ENCODE measurements at places on chromosomes 4 and X.

GRCh38 chr4:82268050-82268825, 105.6 kb downstream of the HNRNPD start:
- no peak for DNase-seq

DNA sequence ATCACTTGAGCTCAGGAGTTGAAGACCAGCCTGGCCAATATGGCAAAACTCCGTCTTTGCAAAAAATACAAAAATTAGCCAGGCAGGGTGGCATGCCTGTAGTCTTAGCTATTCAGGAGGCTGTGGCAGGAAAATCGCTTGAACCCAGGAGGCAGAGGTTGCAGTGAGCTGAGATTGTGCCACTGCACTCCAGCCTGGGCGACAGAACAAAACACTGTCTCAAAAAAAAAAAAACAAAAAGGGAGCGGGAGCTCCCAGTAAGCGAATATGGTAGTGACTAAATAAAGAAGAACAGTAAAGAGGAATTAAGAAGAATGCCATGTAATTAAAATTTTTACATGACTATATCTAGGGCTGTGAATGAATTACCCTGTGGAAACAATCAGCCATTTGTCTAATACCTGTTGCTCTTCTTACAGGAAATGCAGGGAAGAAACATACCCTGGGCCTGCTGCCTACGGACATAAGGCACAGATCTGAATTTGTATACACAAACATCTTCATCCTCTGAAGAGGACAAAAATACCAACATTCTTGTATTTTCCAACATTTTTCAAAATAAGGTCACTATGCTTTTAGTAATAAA, 11.4 kb downstream of the WDFY3 start:
- DNase-seq = no peak

DNA sequence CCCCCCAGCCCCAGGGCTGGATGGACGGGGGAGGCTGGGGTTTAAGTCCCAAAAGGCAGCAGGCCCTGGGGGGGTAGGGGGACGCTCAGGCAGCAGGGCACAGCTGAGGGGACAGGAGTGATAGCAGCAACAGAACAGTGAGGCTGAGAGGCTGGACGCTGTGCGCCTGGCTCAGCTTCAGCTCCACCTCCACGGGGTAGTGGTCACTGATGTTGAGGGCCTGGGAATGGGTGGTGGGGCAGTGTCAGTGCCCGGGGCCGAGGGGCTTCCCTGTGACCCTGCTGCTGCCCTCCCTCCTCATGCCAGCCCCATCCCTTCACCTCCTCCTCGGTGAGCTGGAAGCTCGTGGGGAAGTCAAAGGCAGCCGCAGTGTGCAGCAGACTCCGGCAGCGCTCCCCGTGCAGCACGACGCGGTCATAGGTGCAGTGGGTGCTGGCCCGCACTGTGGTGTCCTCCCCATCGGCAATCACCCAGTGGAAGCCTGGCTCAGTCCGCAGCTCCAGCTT, 4.5 kb downstream of the RPL10 start:
- DNase-seq = no peak

DNA sequence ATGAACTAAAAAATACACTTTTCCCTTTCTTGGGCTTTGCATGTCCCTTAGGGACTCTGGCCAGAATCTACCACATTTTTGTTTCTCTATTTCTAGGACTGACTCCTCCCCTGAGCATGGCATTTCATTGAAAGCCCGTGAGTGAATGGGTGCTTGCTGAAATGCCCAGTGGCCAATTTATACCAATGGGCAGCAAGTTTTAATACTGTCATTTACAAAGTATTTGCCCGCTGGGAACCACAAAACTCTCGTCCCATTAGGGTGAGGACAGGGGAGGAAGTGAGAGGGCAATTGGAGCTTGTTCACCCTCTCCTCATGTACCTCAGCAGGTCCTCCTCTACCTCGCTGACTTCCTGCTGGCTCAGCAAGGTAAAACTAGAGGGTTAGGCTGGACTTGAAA, 1.1 kb downstream of the SRPX2 start:
- DNase-seq = no peak

DNA sequence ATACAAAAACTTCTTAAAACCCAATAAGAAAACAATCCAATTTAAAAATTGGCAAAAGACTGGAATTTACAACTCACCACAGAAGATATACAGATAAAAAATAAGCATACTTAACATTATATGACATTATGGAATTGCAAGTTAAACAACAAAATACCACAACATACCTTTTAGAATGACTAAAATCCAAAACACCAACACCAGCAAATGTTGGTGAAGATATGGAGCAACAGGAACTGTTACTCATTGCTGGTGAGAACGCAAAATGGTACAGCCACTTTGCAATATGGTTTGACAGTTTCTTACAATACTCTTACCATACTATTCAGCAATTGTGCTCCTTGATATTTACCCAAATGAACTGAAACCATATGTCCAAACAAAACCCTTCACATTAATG, 112.4 kb downstream of the ADGRL3 start:
- DNase-seq = no peak

DNA sequence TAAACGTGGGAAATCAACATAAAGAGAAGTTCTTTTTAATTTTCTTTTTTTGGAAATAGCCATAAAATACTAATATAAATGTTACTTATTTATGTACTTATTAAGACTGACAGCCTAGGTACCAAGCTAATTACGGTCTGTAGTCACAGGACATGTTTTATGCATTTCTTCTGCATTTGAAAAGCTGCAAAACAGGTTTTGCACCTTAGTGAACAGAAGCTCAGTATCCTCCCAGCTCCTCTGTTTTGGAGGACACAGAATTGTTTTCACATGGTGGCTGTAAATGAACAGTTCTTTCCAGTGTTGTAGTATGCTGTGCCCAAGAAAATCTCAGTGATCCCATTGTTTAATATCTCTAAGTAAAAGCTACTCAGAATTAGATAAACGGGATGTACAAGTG, 1788.0 kb upstream of the TENM3 start:
- no peak for DNase-seq

DNA sequence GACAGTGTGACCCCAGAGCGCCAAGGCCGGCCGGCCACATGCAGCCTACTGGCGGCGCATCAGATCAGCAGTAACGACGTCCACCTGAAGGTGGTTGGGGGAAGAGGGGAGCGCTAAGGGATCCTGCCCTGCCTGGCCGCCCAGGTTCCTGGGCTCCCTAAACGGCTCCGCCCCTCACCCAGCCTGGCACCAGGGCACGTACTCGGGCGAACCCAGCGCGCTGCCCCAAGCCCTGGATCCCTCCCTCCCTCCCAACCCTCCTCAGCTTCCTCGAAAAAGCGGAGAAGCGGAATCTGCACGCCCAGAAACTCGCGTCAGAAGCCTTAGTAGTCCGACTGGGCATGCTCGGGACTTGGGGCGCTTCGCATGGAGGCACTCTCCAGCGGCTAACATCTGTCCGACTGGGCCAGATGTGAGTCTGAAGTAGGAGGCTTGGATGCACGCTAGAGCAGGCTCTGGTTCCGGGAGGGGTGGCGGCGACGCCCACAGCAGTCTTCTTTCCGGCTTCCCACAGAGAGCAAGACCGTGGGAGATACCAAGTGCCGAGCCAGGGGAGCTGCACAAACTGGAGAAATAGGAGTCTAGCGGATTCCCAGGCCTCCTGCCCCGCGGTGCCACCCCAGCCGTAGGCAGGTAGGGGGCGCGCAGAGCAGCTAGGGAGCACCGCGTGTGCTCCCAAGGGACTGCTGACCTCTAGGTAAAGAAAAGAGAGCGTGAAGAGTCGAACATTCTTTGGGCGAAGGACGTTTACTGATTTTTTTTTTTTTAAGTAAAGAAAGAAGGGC, 114.3 kb upstream of the TEX13C start:
- no peak for DNase-seq

GRCh38 chr4:6926681-6927478, 17.3 kb downstream of the TBC1D14 start:
- DNase-seq = no peak

DNA sequence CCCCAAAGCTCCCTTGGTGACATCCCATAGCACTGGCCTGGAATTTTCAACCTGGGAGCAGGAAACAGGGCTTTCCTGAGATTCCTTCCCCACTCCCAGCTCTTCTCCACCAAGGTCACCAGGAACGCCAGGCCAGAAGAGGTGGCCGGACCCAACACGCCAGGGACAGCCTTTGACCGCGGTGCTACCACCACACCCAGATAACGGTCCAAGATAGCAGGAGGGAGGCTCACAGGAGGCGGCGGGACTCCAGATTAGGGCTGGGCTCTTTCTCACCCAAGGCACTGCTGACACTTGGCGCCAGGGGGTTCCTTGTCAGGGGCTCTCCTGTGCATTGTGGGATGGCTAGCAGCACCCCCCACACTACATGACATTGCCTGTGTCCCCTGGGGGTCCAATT, 22.9 kb downstream of the ZFYVE28 start:
- no peak for DNase-seq

- DNase-seq = no peak
Observed at GRCh38 chrX:132023896-132024386, 839 bp downstream of the STK26 start.

DNA sequence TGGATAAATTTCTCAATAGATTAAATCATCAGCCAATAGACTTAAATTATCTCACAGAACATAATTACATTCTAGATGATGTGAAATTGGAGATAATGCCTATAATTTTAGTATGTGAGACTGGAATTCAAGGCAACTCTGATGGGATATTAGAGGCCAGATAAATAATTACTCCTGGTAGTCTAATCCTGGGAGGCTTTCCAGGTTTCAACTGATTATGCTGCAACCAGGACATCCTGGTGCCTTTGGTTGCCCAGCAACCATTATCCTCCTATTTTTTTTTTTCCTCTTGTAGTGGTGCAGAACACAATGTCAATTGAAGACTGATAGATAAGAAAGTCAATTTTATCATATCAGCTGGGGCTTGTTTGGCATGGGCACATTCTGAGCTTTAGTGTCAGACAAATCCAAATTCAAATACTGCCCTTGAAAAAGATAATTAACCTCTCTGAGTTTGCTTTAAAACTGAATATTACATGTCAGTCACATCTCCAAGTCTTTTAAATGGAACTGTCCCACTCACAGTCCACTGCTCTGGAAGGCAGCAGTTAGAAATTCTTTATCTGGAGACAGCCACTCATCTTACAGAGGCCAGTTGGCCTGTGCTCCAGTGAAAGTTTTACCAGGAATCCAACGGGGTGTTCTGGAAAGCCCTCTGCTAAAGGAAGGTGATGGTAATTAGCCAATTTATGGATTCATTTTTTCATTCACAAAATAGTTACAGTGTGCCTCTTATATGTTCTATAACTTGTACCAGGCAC, 95.3 kb upstream of the GUCY1A1 start:
- DNase-seq = no peak

DNA sequence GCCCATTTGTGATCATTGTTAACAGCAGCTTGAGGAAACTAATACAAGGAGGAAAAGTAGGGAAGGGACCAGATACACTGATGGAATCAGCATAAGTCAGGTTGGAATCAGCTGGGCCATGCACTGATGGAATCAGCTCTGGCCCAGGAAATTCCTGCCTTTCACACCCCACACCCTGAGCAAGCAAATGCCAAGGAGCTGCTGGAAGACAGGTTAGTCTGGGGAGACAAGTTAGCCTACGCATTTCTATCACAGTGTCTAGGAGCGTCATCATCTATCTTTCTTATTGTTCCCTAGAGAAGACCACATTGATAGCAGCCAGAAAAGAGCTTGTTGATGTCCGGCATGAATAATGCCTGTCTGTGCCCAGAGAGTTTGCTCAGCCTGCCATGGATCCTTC, 16.2 kb upstream of the CEP135 start:
- no peak for DNase-seq

- DNase-seq = no peak
Observed at GRCh38 chr4:147194114-147194513, 248.4 kb upstream of the TTC29 start.

GRCh38 chrX:53071604-53072417, 10.4 kb upstream of the TSPYL2 start:
- no peak for DNase-seq

DNA sequence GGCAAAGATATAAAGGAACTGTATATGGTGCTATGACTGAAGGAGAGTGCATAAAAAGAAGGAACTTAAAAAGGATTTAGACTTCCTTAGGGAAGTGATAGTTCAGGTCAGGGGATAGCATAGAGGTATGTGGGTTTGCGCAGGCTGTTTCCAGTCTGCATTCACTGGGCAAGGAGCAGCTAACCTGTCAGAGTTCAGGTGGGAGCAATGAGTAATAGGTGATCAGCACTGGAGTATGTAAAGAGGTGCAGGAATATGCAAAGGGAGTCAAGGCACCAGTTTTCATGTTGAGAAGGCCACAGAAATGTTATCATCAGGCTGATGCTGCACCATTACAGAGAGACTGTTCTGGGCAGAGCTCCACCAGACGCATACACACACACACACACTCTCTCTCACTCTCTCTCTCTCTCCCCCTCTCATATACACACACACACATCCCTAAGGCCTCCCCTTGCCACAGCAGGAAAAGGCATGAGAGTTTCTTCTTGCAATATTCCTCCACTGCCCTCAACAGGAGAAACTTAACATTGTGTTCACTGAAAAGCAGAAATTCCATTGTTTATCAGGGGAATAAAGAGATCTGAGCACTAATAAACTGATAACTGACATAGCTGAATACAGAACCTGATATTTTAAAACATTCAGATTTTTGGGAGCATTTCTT, 256.4 kb upstream of the GRID2 start:
- DNase-seq = no peak

DNA sequence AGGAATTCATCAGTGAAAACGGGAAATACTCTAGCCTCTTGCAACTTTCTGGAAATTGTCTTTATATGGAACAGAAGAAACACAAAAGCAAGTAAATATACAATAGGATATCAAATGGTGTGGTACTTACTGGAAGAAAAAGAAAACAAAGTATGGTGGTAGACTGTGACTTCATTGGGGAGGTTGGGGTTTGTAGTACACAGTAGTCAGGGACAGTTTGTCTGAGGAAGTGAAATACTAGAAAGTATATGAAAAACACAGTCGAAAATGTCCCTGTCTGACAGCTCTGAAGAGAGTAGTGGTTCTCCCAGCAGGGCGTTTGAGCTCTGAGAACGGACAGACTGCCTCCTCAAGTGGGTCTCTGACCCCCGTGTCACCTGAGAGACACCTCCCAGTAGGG, 390.0 kb upstream of the NWD2 start:
- no peak for DNase-seq
